ENCODE measurements at places on chromosomes 16 and 17.

DNA sequence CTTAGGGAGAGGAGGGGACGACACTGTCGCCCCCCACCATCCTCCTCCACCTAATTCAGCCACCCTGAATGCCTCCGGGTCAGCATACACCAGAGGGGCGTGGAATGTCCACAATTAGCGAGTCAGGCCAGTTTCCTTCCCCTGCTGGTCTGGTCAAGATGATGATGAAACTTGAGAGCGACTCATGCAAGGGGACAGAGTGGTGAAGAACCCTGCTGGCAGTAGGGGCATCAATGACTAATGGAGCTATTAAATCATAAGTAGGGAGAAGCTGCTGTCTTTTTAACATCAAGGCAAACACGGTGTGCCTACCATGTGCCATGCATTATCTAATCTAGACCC, 7.2 kb downstream of the SPACA3 start:
- peak; percentile 78 for DNase-seq

- no peak for DNase-seq
Observed at GRCh38 chr16:52099382-52099781, 447.6 kb downstream of the TOX3 start.

GRCh38 chr17:82029391-82029790, 2.1 kb upstream of the RAC3 start:
- DNase-seq = no peak

- no peak for DNase-seq
Observed at GRCh38 chr17:15996322-15996721, 3.2 kb downstream of the ZSWIM7 start.

GRCh38 chr17:6536053-6536452, 20.3 kb downstream of the PITPNM3 start:
- DNase-seq = no peak

DNA sequence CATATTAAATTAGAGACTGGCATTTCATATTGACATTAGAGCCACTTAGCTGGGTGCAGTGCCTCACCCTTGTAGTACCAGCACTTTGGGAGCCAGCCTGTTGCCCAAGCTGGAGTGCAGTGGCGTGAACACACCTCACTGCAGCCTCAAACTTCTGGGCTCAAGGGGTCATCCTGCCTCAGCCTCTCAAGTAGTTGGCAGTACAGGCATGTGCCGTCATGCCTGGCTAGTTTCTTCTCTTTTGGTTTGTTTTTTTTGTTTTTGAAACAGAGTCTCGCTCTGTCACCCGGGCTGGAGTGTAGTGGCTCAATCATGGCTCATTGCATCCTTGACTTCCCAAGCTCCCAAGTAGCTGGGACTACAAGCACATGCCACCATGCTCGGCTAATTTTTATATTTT, 8.7 kb downstream of the PPM1E start:
- no peak for DNase-seq

GRCh38 chr16:1060416-1061340, 11.9 kb upstream of the SSTR5 start:
- no peak for DNase-seq

GRCh38 chr16:67843343-67843765, 1.2 kb downstream of the THAP11 start:
- peak; percentile 21 for DNase-seq

GRCh38 chr17:73292031-73292531, 19.7 kb downstream of the CDC42EP4 start:
- DNase-seq = peak; percentile 82

GRCh38 chr16:1428511-1428910, 2.4 kb upstream of the PERCC1 start:
- DNase-seq = no peak

DNA sequence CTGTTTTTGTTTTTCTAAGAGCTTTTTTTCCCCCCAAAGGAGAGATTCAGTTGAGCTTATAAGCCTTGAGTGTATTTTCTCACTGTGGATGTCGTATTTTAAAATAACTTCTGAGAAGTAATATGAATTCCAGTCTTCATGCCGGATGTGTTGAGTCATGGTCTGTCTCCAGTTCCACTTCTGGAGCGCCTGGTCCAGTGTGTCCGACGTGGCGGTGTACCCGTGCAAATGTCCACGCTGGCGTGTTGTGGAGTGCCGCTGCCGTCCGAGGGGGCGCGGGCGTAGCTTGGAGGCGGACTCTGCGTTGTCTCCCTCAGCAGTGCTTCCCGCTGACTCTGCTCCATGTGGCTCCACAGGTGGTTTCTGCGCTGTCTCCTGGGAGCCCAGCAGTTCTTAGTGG, 60.9 kb upstream of the ZNF750 start:
- DNase-seq = no peak

DNA sequence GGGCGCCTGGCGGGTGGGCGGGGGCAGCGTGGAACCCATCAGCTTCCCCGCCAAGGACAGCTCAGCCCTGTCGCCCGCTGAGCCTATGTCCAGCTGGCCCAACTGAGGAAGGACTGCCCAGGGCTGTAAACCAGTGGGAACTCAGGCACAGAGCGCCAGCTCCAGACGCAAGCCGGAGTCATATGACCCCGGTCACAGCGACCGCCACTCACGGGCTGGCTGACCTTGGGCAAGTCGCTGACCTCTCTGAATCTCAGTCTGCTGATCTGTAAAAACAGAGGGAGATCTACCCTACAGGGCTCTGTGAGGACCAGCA, 170.0 kb downstream of the C16orf78 start:
- no peak for DNase-seq

DNA sequence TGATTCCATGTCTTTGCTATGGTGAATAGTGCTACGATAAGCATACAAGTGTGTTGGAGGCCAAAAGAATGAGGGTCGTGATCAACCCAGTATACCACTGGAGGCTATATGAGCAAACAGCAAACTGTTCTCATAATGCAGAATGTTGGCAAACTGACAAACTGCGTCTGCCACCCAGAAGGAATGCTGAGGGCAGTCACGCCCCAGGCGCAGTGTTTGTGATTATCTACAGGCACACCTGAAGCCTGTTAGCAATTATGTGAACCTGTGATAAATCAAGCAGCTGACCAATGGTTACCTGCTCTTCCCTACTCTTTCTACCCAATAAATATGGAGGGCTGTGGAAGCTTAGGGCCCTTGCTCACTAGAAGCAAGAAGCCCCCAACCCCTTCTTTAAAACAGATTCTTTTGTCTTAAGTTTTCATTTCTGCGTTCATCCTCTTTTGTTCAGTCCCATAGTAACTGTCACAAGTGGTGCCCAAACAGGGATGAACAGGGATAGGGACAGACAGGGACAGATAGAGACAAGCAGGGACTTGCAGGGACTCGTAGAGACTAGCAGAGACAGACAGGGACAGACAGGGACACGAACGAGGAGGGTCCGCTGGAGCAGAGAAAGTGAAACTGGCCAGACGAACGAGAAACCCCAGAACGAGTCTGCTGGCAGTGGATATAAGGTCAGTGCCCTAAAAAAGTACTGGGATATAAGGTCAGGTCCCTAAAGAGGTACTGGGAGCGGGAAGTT, 25.1 kb downstream of the CD300LG start:
- no peak for DNase-seq

- peak; percentile 66 for DNase-seq
Observed at GRCh38 chr16:86740906-86741799, 162.8 kb downstream of the FOXL1 start.

DNA sequence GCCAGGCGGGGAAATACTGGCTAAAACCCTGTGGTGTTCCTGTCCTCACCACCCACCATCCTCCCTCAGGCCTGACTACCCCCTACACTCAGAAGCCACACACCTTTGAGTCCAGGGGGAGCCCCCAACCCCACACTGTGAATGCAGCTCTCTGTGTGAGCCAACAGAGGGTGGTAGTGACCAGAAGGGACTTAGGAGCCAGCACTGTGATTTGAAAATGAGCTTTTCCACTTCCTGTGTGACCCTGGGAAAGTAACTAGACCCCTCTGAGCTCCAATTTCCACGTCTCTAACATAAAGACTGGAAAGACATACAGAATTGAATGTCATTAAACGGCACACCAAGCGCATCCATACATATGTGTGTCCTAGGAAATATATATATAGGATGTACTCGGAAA, 58.7 kb downstream of the SDK2 start:
- DNase-seq = no peak

GRCh38 chr16:72247821-72248253, 75.9 kb upstream of the PMFBP1 start:
- peak; percentile 8 for DNase-seq

DNA sequence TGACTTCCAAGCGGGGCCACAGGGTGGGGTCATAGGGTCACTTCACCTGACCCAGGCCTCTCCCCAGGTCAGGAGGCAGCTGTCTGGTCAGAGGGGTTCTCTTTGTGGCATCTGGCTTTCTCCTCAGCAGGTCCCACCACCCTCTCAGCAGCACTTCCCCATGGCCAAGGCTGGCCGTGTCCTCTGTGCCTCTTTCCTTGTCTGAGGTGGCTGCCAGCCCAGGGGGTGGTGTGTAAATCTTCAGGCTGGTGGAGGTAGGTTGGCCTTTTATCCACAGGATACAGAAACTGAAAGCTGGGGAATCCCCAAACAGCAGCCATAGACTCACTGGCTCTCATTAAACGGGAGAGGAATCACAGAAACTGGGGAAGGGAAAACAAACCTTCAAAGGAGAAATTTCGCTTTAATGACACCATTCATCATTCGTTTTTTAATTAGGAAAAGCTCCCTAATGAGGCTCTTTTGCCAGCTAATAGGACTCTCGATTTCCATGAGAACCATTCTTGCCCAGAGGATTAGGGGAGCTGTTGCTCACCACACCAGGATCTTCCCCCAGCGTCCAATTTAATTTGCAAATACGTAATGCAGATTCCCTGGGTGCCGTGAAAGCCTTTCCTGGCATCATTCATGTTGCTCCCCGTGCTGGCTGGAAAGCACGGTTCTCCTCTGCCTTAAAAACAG, 18.0 kb downstream of the C17orf75 start:
- no peak for DNase-seq

DNA sequence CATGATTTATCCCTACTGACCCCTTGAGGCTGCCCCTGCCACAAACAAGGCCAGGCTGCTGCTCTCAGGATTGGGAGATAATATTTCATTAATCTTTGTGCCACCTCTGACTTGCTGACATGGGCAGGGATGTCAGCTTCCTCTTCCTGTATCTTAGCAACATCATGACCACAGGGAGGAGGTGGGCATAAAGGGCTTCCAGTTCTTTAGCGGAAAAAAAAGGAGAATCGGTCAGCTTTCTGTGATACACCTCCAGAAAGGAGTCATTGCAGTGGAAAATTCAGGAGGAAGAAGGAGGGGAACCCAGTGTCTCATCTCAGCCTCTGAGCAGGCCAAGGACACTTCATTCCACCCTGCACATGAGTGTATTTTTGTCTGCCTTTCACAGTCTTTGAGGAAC, 206.8 kb upstream of the SDK2 start:
- DNase-seq = no peak

- no peak for DNase-seq
Observed at GRCh38 chr16:16578701-16579100, 199.8 kb downstream of the NPIPA7 start.

DNA sequence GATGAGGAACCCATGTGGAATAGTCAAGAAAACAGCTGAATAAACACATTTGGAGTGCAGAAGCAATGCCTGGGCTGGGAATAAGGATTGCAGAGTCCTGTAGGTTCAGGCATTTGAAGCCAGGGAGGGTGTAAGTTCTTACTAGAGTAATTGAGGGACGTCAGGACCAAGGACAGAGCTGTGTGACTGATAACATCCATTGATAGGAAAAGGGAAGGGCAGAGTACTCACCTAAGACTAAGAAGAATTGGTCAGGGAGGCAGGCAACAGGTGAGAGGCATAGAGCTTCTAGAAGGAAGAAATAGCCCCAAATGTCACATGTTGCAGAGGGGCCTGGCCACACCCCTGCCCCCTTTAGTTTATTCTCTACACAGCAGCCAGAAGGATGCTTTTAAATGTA, 79.8 kb upstream of the TMEM132E start:
- DNase-seq = no peak

DNA sequence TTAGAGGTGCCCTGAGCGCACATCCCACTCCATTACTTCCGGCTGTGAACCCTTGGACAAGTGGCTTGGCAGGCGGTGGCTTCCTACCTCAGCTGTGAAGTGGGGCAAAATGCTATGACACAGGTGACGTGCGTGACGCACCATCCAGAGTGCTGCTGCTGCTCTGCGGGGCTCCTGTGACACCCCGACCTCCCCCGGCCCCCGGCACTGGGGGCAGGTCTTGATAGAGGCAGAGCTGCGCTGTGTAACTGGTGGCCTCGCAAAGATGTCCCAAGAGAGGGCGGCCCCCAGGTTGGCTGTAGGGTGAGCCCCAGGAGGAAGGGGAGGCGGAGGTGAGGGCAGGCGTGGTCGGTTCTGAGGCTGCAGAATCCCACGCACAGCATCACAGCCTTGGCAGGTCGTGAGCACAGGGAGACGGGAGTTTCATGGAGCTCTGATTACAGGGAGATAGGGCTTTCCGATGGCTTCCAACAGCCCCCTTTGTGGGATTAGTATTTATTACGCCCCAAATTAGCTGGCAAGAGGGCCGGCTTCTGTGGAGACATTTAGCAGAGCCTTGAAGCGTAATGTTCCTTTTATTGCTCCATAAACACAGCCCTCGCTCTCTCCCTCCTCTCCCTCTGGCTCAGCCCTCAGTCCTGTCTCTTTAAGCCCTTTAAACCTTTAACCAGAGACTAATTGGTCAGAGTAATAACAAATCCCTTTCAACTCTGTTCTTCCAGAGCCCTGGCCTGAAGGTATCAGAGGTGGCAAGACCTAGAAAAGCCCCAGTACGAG, 328.1 kb downstream of the C16orf95 start:
- no peak for DNase-seq

- no peak for DNase-seq
Observed at GRCh38 chr16:82451449-82451848, 175.3 kb upstream of the CDH13 start.

DNA sequence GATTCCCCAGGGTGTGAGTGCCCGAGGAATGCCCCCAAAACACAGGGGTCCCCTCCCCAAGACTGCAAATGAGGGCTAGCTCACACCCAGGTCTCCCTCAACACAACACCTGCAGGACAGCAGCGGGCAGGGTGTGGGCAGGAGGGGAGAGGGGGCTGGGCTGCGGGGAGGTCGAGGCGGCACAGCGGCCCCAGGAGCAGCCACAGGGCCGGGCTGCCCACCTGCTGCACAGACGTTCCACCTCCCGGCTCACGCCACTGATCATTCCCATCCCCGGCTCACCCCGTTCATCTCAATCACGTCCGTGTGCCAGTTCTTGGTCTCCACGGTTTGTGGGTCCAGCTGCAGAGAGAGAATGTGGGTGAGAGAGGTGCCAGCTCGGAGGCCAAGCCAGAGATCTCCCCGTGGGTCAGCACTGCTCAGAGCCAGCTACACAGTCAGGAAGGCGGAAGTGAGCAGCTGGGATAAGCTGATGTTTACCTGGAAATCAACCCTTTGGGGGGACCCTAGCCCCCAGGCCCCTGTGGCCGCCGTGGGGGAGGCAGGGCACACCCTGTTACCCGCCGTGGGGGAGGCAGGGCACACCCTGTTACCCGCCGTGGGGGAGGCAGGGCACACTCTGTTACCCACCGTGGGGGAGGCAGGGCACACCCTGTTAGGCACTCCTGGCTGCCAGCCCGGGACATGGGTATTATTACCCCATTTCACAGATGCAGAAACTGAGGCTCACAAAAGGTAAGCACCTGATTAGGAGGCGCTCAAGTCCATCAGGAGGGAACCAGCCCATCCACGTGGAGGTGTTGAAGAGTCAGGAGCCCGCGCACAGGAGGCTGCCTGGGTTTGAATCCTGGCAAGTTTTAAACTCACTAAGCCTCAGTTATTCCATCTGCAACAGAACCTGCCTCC, 16.1 kb downstream of the TIMM22 start:
- no peak for DNase-seq

- DNase-seq = no peak
Observed at GRCh38 chr17:38886643-38887010, 16.8 kb downstream of the LASP1 start.

GRCh38 chr16:69542974-69543373, 22.8 kb upstream of the NFAT5 start:
- no peak for DNase-seq

- no peak for DNase-seq
Observed at GRCh38 chr17:73997059-73997458, 206.4 kb upstream of the RPL38 start.
